ENCODE measurements at places on chromosomes 5 and 9. TPM values are rescaled to one million over a fixed set of nuclear protein-coding genes. Genes with fewer than 3 reads are reported as not detected.

GRCh38 chr5:88085462-88085861 lies 183.2 kb downstream of the TMEM161B start:
- no peak for DNase-seq

The IFNB1 gene
- total RNA-seq: 1.2 TPM

The C5orf52 gene
- total RNA-seq: not detected

DNA sequence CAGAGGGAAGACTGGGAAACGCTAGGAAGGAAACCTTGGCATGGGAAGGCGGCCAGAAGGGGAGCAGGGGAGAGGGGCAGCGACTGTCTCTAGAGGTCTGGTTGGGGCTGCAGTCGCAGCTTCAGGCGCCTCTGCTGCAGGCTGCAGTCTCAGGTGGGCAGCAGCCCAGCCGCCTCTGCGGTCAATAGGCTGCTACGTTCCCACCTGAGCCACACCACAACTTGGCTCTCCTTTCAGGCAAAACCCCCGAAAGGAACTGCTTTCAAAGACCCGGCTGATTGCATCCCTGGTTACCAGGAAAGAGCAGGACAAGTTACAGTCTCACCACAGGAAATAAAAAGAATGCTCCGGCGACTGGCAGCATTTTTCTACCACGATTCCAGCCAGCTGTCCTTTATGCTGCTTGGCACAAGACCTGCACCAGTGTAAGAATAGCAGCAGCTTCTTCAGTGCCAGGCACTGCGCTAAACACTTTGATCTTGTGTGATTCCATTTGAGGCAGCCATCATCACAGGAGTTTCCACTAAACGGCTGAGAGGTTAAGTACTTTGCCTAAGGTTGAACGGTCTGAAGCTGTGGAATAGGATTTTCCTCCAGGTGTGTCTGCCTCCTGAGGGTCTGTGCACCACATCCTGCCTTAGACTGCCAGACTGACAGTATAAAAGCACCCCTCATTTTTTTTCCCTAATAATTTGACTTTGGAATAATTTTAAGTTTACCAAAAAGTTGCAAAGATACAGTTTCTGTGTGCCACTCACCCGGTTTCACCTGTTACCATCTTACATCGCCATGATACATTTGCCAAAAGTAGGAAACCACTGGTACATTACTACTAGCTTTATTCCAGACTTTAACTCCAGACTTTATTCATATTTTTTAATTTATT lies 7.5 kb downstream of the RPS14 start:
- no peak for DNase-seq

The TNFSF8 gene
- 59.9 TPM for total RNA-seq

The STC2 gene
- 41.2 TPM for total RNA-seq

GRCh38 chr5:54905942-54906537 lies 79.4 kb downstream of the ESM1 start:
- peak; percentile 51 for DNase-seq

DNA sequence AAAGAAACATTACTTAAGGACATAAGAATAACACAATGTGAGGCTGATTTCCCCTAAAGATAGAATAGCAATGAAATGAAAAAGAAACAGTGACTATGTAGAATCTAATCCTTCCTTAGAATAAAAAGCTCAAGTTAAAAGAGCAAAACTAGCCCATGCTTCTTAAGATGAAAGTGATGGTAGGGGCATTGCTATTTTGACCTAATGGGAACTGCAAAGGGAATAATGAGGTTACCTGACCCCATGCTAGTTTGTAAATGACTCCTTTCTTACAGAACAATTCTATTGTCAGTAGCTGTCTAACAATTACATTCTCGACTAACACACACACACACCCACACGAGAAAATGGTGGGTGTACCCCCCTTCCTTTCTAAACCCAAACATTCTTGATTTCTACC lies 575.8 kb downstream of the CSNK1G3 start:
- DNase-seq: no peak

The PRR16 gene
- not detected for total RNA-seq

DNA sequence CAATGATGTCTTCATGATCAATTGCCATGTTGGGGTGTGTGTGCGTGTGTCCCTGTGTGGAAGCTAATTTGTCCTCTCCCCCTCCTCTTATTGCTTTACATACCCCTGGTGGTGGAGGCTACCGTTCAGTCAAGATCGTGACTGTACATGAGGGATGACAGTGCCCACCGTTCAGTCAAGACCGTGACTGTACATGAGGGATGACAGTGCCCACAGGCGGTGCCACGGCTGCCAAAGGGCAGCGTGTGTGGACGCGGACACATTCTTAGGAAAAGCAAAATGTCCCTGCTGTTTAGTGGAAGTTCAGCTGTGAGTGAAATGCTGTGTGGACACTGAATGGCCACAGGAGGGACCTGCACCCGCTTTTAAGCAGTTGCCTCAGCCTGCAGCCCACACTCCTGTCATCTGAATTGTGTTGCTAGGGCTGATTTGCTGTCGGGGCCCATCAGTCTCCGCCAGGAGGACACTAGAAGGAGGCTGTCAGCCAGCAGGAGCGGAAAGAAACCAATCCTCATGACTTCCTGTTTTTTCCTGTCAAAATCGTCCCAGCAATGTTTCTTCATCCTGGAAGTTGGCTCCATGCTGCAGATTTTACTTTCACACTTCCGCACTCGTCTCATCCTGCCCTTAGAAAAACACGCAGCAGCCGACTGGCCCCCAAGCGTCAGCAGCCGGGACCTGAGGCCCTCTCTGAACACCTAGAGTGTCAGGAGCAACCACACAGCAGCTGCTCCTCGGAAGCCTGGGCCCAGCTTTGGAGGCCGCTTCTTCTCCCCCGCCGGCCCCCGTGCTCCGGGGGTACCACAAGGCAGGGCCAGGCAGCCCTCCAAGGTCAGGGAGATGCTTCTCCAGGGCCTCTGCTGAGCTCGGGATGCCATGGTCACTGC lies 9.1 kb downstream of the OR2V1 start:
- DNase-seq: no peak

DNA sequence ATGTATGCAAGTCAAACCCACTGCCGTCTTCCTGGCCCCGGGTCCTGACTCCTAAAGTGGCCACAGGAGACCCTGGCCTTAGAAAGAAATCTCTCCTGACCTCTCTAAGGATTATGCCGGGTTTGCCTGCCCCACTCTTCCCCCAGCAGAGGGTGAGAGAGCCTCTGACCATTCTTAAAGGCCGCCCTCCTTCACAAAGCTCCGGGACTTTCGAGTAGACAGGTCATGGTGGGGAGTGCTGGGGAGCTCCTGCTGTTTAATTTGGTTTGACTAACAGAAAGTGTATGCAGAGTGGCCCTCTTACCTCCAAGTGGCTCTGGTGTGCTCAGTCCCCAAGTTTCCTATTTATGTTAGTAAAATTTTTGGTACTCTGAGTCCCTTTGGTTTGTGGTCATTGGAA lies 111.8 kb downstream of the LRRC70 start:
- no peak for DNase-seq

DNA sequence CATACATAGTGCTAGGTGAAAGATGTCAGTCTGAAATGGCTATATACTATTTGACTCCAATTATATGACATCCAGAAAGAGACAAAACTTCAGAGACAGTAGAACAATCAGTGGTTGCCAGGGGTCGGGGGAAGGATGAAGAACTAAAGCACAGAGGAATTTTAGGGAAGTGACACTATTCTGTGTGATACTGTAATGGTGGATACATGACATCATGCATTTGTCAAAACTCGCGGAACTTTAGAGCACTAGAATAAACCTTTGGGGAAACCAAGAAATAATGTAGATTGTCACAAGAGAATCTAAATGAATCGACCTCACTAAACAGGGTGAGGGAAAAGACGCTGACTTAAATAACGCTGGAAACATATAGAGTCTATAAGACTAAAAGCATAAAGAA lies 107.0 kb upstream of the RETREG1 start:
- DNase-seq: no peak

- DNase-seq: no peak
Measured at GRCh38 chr5:132021654-132022053, 10.2 kb upstream of the ACSL6 start.

The MEIKIN gene
- not detected for total RNA-seq

DNA sequence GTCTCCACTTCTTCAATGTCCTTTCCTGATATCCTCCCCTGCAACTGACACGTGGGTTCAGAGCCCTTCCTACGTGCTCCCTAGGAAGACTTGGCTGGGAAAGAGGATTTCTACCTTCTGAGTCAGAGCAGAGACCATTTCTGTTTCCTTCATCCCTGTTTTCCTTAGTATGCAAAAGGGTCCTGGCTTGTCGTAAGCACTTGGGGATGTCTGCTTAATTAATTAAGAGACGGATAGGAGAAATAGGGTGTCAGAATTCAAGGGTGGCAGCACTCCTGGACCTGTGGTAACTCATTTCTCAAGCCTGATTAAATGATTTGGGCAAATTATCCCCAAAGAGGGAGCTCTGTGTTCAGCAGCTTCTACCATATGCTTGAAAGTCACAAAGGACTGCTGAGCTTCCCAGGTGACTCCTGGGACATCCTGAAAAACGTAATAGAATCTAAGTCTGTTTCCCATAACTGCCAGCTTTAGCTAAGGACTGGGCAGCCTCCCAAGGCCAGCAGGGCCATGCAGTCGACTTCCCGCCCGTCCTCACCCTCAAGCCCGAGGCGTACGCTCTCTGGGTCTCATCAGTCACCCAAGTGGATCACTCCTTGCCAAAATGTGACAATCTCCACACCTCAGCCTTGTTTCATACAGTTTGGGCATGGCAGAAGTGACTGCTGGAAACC lies 20.5 kb downstream of the ABCA1 start:
- no peak for DNase-seq

Measured in activated naive CD8-positive, alpha-beta T cell treated with anti-CD3 and anti-CD28 coated beads for 36 hours (primary cell).